NCI-H2081 treated with DMSO at 0.1 percent for 48 hours (cell line): ENCODE measurements at places on chromosomes 11 and 22.

- DNase-seq = no peak
Observed at GRCh38 chr11:110431051-110431672, 1.4 kb downstream of the FDX1 start.

DNA sequence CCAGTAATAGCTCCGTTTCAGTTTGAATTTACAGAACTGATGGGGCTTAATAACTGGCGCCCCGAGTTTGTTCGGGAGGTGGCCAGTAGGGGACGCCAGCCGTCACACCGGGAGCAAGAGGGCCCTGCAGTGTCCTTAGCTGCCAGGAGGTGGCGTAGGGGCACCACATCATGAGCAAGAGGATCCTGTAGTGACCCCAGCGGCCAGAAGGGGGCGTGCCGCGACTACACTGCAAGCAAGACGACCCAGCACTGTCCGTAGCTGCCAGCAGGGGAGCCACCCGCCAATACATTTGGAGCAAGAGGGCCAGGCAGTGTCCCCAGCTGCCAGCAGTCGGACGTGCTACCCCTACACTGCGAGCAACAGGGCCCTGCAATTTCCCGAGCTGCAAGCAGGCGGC lies 663.7 kb upstream of the B3GAT1 start:
- DNase-seq = no peak

DNA sequence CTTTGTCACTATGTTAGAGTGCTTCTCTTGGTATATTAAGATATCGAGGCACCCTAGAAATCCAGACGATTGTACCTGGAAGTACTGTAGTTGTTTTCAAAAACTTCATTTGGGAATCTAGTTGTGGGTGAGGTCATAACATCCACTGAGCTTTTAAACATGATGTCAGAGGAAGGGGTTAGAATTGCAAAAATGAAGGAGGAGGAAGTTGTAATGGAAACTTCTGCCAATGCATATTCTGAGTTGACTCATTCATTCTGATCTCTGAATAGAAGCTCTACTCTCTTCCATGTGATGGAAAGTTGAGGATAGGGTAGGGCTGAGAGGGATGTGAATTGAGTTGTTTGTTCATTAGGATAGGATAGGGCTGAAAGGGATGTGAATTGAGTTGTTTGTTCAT lies 7.7 kb downstream of the CD44 start:
- no peak for DNase-seq

GRCh38 chr11:6737872-6738466 lies 33.8 kb downstream of the OR2AG2 start:
- DNase-seq = no peak

DNA sequence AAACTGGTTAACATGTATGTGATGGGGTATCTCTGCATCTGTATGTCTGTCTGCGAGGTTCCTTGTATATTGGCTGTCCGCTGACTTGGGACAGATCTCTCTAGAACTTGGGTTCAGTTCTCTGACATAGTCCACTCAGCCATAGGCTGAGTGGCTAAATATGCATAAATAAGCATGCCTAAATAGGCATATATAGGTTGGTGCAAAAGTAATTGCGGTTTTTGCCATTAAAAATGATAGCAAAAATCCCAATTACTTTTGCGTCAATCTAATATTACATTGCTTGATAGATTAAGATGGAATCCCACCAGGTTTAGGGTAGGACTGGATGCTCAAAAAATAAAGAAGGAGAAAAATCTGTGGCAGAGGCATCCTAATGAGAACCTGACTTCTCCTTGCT lies 8.8 kb downstream of the LRRC55 start:
- no peak for DNase-seq

DNA sequence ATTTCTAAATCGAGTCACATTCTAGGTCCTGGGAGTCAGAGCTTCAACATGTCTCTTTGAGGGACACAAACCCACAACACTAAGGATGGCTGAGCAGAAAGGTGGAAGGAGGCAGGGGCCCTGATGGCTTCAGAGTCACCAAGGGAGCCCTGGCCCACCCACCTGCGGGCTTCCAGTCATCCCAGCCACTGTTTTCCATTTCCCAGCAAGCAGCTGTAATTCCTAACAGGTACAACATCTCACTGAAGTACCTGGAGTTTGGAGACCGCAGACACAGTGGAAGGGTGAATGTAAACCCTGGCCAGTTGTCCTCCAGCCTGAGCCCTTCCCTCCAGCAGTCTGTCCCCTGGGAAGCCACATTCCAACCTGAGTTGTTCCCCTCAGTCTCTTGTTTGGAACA lies 562.8 kb downstream of the TBC1D22A start:
- no peak for DNase-seq

GRCh38 chr11:31995525-31996094 lies 95.3 kb upstream of the RCN1 start:
- no peak for DNase-seq

DNA sequence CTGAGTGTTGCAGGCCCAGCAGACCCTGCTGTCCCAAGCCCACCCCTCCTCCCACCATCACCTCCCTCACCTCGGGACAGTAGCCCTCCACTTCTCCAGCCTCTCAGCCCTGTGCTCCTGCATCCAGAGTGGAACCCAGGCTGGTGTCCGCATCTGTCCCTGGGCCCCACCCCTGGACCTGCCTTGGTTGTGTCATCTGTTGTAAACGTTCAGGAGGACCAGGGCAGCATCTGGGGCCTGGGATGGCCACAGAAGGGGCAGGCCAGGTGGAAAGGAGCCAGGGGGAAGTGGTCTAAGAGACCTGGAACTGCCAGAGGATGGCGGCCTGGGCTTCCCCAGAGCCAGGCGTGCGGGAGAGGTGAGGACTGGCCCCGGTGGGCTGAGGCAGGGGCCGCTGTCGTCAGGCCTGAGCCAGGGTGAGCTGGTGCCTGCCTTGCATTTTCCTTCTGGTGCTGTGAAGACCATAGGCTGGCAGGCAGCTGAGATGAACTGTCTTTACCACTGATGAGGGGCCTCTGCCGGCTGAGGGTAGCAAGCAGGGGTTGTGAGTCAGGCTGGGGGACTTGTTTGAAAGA lies 26.1 kb upstream of the MGAT3 start:
- DNase-seq = no peak
